Activated CD4-positive, alpha-beta T cell treated with anti-CD3 and anti-CD28 coated beads for 4 hours (primary cell): ENCODE measurements at places on chromosomes 3 and 15.
A peak's percentile ranks its signal among the peaks of the same experiment; 100 is the strongest.

- peak; percentile 51 for DNase-seq
These were observed 36.1 kb upstream of the MYO5C start for GRCh38 chr15:52331490-52332240.

DNA sequence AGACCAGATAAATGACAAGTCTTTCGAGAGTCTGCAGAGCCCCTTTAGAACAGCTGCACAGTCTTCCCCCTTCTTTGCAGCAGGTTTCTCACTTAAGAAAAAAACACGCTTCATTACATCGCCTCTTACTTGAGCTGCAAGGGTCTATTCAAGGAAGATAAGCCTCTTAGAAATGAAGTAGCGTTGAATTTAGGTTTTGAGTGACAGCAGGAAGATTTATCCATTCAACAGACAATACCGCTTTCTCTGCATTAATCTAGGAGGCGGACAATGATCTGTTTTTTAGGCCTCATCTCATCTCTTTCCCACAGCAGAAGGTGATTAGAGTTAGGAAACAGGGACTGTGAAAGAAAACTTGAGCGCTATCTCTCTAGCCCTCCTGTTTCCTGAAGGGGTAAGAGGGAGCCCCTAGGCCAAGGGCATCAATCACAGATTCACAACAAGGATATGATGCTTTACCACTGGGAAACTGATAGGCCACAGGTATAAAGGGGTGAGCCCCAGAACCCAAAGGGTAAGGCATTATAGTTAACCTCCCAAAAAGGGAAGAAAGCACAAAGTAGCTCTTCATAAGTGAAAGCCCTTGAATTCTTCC, 84.3 kb downstream of the MECOM start:
- no peak for DNase-seq

- no peak for DNase-seq
These were observed 47.4 kb downstream of the CLSTN2 start for GRCh38 chr3:139982404-139982803.

- no peak for DNase-seq
These were observed 5.8 kb downstream of the TLE3 start for GRCh38 chr15:70091726-70092463.

DNA sequence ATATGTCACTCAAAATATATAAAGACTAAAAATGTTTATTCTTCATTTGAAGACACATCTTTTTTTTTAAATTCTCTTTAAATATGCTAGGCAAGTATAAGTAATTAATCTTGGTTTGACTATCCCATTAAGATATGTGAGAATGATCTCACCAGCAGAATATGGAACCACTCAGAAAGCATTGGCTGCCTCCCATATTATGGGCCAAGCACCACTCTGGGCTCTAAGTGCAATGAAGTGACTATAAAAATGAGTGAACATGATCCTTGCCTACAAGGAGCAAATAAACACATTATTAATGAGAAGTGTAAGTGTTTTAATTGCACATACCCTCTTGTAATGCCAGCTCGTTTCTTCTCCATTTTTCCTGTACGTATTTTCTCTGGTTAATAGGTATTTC, 328.5 kb downstream of the NAALADL2 start:
- DNase-seq = no peak

DNA sequence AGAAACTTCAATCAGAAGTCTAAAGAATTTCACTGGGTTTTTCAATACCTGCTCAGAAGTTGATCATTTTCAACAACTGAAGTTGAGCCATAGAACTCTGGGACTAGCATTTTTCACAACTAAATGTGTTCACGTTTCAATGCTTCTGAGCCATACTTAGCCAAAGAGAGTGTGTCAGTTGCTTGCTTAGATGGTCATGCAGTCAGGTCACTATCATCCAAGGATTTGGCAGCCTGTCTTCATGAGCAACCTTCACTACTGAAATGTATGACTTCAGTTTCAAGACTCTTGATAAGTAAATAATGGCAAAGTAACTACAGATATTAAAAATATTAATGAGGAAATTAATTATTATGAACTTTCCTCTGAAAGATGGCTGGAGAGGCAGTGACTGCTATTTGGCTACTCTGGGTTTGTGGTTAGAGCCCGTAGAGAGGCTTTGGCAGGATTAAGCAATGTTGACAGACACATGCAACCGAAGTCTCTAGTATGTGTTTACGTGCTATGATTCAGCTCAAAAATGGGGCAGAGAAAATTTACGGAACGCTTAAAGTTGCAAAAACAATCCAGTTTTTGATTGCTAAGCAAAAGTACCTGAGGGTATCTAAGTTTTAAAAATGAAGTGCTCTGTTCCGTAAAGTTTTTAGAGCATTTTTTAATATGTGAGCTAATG, 133.8 kb downstream of the GMNC start:
- DNase-seq = no peak

- DNase-seq = no peak
These were observed 167.6 kb downstream of the SNRK start for GRCh38 chr3:43453981-43454380.

DNA sequence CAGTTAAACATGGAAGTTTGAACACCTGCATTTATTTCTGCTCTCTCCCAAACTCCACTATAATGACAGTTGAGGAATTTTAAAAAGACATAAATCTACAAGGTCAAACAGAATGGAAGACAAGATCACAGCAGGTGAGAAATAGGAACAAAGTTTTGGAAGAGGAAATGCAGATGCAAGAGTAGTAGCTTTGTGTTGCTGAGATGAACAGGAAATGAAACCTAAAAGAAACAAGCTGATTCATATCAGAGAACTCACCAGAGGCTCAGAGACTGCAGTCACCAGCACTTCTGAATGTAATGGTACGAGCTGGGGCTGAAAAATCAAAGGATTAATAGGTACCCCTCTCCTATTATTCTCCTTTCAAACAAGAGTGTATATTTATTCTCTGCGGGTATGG, 459.9 kb downstream of the RAP2B start:
- peak; percentile 18 for DNase-seq

GRCh38 chr3:179671747-179672242, 19.0 kb downstream of the USP13 start:
- DNase-seq = no peak

DNA sequence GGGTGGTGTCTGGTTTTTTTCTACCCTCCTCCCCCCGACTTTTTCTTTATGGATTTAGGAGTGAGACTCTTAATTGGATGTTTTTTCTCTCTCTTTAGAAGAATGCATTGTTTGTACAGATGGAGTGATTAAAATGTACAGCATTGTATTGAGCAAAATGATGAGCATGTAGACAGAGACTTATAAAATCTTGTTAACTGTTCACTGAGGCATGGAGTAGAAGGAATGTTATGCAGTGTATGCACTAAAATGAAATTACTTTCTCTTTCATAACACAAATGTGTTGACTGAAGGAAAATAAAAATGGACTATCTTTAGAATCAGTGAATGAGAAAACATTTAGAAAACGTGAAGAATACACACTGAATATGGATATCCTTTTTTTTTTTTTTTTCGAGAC, 39.8 kb downstream of the ZFAND6 start:
- no peak for DNase-seq

DNA sequence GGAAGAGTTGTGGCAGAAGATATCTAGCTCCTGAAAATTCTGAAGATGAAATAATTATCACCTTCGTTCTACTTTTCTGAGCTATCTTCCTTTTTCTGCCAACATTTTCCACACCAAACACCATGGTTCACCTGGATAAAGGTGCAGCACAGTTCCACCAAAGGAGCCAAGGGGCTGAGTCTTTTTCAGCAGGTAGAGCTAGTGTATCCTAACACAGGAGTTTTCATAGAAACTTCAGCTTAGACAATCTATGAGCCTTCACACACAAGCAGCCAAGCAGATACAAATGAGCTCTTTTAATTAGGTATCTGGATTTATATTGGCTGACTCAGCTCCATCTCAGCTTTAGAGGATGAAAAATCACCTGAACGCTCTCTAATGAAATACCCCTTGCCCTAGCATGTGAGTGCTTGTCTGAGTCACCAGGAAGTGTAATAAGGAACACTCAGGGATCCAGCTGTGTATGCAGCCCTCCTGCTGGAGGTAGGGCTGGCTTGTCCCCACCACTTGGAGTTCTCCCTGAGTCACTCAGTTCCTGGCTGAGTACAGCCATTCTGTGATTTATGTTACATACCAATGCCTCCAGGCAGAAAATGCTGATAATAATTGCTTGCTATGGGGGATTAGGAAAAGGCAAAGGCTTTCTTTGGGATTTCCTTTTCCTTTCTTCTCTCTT, 385.7 kb downstream of the LSAMP start:
- DNase-seq = no peak

DNA sequence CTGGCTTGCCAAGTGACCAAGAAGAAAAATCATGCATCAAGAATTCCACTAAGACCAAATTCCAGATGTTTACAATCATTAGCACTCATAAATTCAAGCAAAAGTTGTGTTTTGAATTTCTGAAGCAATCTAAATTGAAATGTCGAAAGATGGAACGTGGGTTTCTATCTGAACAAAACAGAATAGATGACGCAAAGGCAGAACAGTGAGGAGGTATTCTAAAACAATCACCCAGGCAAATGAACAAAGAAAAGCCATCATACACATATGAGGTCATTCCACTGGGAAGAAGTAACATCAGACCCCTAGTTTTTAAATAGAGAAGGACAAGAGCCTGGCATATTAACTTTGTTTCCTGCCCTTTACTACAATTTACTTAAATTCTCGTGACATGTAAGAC, 58.0 kb downstream of the MCF2L2 start:
- DNase-seq = no peak
